ENCODE measurements at places on chromosomes 3 and 15.

GRCh38 chr15:69914040-69914439, 183.7 kb downstream of the TLE3 start:
- DNase-seq: no peak

DNA sequence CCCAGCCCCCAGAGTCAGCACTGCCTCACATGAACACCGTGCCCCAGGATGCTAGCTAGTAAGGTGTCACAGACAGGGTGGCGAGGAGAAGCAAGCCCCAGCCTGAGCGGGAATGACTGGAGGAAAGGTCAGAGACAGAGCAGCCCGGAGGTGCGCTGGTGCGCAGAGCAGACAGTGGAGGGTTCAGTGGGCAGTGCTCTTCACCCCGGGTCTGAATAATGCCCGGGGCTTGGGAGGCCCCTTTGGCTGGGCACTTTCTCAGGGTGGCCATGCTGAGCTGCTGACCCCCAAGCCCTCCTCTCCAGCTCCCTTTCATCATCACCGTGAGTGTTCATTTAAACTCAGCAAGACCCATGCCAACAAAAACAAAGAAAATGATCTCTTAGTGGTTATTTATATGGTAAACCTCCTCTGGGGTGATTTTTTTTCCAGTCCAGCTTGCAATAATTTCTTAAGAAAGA, 110.8 kb downstream of the VGLL4 start:
- no peak for DNase-seq

GRCh38 chr15:66483131-66483566, 14.4 kb downstream of the SNAPC5 start:
- no peak for DNase-seq

DNA sequence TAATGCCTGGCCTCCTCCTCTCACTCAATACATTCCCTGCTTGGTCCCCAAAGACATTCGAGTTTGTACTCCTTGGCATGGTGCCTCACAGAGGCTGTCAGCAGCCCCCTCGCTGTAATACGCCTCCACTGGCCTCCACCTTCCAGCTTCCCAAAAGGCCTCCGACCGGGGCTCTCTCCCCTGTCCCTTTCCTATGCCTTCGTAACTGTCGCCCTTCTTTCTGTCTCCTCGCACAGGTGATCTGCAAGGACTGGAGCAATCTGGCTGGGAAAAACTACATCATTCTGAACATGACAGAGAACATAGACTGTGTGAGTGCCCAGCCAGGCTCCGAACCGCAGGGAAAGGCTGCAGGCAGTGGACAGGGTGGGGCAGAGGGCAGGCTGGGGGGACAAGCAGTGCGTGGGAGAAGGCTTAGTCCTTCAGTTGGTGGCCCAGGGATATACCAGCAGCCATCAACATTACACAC, 10.7 kb upstream of the ABTB1 start:
- DNase-seq: no peak

DNA sequence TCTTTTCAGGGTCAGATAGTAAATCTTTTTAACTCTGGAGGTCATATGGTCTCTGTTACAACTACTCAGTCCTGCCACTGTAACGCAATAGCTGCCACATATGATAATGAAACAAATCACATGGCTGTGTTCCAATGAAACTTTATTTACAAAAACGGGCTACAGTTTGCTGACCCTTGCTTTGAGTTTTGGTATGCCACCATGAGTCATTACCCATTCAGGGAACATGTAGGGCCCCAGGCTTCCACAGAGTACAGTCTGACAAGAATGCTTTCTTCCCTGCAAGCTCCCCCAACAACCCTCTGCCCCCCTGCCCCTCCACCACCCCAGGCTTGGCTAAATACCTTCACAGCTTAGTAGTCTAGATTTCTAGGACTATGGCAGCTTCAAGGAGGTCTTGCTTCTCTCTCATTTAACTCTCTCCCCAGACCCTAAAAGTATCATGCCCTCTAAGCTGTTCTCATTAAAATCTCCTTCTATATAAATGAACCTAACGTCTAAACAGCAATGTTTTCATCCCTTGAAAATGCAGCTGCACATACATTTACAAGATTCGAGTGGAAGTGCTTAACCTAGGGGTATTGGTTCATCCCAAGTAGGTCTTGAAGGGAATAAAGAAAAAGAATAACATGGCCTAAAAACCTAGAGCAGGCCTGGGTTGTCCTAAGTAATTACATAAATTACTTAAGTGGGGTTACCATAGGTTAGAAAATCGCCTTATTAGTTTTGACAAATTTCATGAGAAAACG, 117.8 kb upstream of the PRICKLE2 start:
- no peak for DNase-seq

GRCh38 chr15:45401665-45402161, 23.4 kb upstream of the GATM start:
- DNase-seq: no peak

DNA sequence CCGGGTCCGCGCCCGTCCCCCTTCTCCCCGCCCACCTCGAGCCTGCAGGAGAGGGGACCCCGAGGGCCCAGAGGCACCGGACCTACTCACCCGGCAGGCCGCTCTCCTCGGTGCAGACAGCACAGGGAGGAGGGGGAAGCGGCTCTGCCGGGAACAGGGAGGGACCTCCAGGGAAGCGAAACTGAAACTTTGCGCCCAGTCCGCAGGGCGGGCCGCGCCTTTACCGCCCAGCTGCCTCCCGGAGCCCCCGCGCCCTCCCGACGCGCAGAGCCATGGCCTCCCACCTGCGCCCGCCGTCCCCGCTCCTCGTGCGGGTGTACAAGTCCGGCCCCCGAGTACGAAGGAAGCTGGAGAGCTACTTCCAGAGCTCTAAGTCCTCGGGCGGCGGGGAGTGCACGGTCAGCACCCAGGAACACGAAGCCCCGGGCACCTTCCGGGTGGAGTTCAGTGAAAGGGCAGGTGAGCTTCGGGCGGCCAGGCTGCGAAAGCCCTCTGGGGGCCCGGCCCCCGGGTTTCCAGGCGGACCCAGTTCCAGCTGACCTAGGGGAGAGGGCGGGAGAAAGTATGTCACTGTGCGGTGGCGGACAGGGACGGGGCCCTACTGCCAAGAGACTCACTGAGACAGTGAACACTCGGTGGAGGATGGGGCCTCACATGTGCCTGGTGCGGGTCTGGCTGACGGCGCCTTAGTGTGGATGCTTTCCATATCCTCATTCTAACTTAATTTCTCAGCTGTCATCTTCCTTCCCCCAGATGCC, at the start of the genes DTX3L and PARP9:
Gene DTX3L, plus strand, starts transcription at position 184 of the 758 bp plus-strand sequence. Its CDS starts 89 bp downstream, at position 273.
Gene PARP9, minus strand, starts transcription at position 146 of the 758 bp plus-strand sequence. CDS start 4,680 bp downstream, outside the sequence.
- DNase-seq: peak; percentile 64

DNA sequence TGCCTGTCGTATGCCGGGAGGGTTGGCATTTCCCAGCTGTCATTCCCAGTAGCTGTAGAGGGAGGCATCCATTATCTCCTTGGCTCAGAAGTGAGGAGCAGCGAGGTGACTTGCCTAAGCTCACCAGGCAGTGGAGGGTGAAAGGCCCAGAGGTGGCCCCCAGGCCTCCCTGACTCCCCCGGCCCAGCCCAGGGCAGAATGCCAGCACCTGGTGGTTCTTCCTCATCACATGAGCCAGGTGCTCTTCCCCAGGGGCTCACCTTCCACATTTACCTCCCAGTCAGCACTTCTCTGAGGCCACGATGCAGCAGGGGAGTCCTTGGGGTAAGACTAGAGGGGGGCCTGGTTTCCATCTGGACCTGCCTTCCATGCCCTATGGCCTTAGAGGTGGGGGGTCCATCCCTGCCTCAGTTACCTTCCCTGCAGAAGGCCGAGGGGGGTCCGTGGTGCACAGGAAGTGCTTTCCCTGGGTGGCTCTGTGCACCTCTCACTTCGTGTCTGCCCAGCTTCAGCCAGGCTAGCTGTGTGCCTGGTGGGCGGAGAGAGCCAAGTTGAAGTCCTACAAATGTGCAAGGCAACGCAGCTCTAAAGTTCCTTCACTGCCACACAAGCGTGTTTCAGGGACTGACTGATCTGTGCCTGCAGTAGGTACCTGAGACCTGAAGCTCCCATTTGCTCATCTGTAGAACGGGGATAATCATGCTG, 70.3 kb upstream of the PLXNA1 start:
- DNase-seq: no peak

- peak; percentile 79 for DNase-seq
Observed at GRCh38 chr3:49007771-49008528, 759 bp downstream of the WDR6 start.

GRCh38 chr3:30756218-30756617, 138.2 kb downstream of the GADL1 start:
- no peak for DNase-seq

GRCh38 chr3:195099951-195100785, 170.8 kb downstream of the XXYLT1 start:
- DNase-seq: no peak

DNA sequence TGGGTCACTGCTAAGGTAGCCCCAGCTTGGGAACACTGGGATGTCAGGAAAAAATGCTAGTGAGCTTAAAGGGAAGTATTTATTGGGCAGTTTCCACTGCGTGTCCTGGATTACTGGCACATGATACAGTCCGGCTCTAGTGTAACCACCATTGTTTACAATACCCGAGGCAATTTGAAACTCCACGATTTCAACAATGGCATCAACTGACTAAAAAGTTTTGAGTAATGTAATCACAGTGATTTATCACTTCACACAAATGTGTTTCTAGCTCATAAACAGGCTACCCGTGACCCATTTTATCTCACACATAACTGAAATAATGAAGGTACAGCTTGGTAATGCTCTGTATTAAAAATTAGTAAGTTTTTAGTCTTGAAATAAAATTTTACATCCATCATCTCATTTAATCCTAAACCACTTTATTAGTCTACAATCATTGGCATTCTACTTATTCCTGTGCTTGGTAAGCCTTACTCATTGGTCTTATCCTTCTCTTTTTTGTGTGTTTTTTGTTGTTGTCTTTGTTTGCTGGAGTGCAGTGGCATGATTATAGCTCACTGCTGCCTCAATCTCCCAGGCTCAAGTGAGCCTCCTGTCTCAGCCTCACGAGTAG, 7.6 kb downstream of the ZMAT3 start:
- no peak for DNase-seq

DNA sequence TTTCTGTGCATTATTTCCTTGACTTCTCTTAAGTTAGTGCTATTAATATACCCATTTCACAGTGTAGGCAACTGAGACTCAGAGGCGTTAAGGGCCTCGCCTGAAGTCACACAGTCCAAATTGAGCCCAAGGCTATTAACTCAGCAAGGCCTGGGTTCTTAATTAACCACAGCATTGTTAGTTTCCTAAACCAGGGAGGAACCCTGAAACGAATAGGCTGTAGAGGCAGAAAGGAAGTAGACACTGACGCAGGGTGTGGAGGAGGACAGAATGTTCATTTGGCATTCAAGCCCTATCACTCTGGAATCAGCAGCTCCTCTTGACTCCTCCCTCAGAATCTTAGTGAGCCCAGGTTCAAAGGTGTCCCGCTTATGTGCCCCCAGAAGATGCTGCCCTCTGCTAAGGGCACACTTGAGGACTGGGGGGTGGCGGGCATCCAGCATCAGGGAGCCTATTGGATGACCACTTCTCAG, 13.9 kb downstream of the ARHGEF3 start:
- no peak for DNase-seq

GRCh38 chr15:66923438-66923881, 141.9 kb upstream of the SMAD3 start:
- peak; percentile 62 for DNase-seq

All from NAMALWA (cell line).